Ascending aorta (tissue), 2 donors: ENCODE measurements at places on chromosomes 6 and 20.

GRCh38 chr6:111993342-111993741 is 60.6 kb upstream of the CCN6 start:
- no peak for DNase-seq

DNA sequence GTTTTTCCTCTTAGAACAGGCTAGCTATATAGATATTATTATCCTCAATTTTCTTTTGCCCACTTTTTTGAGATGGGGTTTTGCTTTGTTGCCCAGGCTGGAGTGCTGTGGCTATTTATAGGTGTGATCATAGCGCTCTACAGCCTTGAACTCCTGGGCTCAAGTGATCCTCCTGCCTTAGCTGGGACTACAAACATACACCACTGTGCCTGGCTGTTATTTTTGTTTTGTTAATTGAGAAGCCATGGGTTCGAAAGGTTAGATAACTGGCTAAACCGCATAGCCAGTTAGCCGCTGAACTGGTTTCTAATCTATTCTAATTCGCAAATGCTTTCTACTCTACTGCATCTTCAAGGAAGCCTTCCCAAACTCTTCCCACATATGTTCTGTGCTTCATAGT is 425.8 kb downstream of the CDKAL1 start:
- DNase-seq: no peak

DNA sequence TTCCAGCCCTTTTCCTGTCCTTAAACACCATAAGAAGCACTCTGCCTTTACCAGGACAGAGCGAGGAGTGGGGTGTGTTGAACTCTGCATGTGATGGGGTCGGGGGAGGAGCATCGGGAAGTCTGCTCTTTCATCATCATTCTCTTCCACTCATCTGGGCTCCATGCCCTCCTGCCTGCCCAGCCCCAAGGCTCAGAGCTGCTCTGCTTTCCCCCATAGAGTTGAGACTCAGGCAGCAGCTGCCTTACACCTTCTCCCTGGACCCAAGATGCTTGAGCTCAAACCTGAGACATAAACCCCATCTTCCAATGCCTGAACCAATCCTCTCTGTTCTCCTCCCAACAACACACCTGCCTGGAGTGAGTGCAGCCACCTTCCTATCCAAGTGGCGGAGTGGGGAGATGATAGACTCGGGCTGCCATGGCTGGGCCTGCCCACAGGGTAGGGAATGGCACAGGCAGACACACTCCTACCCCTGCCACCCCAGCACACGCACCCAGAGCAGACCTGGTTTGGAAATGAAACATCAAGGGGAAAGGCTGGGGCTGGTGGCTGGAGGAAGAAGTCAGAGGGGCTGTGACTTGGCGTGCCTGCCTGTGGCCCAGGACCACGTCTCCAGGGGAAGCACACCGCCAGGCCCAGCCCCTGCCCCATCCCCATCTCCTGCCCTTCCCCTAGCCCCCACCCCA is 28.4 kb downstream of the TFEB start:
- DNase-seq: no peak

- DNase-seq: no peak
These were observed 29.4 kb downstream of the LRP11 start for GRCh38 chr6:149834513-149835481.

- DNase-seq: no peak
These were observed 27.0 kb upstream of the TBC1D7 start for GRCh38 chr6:13355043-13355945.

GRCh38 chr6:144220031-144220790 is 64.9 kb upstream of the UTRN start:
- no peak for DNase-seq

DNA sequence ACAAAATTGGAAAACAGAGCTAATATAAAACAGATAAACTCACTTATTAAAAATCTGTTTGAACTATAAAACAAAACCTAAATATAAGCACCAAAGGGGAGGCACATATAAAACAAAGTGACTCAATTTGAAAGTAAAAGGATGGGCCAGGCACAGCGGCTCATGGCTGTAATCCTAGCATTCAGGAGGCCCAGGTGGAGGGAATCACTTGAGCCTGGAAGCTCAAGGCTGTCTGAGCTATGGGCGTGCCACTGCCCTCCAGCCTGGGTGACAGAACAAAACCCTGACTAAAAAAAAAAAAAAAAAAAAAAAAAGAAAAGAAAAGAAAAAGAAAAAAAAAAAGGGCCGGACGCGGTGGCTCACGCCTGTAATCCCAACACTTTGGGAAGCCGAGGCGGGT is 31.1 kb upstream of the SMAP1 start:
- DNase-seq: no peak

GRCh38 chr6:112085286-112086065 is 1.8 kb downstream of the TUBE1 start:
- no peak for DNase-seq

DNA sequence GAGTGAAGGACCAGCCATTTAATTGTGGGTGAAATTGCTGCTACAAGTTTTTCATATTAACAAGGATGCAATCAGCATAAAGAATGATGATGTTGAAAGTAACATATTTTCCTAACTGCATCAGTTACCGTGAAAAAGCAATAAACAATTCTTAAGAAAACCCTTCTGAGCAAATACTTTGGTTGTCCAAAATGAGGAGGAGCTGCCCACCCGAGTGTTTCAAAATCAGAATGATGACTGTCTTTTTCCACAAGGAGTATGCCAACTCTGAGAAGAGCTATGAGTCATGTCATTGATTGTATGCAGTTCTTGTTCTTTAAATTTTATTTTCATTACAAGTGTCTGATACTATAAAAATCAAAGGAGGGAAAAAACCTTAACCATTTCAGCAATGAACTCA is 470.5 kb downstream of the COL12A1 start:
- DNase-seq: no peak

DNA sequence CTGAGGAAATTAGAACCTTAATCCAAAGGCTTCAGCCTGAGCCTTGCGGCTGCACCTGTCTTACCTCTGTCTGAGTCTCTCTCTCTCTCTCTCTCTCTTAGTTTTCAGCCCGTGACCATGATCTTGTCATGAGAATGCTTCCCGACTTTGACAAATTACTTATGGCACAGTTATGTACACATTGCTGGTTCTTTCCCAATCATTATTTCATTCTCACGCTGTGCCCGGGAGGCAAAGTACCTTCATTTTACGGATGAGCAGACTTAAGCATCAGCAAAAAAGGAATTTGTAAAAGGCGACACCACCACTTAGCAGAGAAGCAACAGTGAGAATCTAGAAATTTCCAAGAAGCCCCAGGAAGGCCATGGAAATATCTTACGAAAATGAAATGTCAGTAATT is 54.6 kb downstream of the GMPR start:
- DNase-seq: no peak

DNA sequence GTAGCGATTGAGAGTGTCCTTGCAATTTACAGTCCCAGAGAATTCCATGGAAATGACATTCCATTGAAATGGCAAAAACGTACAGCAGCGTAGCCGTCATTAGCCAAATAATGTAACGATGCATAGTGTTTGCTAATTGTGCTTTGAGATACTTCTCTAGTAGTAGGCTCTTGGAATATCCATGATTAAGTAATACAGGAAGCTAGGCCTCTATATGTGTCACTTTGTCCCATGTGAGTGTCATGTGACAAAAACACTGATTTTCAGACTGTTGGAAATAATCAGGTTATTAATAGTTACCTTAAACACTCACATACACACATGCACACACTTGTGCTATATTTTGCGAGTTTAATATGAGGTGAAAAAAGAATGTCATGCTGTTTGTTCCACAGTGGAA is 35.2 kb downstream of the SLX4IP start:
- DNase-seq: no peak

DNA sequence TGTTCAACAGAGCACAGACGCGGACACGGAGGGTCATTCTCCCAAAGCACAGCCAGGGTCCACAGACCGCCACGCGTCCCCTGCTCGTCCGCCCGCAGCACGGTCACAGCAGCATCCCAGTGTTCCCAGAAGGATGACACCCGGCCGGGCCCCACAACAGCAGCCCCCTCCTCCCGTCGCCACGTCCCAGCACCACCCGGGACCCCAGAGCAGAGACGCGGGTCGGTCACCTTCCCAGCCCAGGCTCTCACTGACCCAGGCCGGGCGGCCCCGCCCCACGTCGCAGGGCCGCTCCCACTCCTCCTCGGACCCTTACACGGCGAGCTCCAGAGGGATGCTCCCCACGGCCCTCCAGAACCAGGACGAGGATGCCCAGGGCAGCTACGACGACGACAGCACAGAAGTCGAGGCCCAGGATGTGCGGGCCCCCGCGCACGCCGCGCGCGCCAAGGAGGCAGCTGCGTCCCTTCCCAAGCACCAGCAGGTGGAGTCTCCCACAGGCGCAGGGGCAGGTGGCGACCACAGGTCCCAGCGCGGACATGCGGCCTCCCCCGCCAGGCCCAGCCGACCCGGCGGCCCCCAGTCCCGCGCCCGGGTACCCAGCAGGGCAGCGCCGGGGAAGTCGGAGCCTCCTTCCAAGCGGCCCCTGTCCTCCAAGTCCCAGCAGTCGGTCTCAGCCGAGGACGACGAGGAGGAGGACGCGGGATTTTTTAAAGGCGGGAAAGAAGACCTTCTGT is 64.3 kb downstream of the FNDC1 start:
- DNase-seq: no peak

- no peak for DNase-seq
These were observed 130.6 kb downstream of the BMP7 start for GRCh38 chr20:57135875-57136274.
